ENCODE measurements at places on chromosomes 3 and 15. TPM values are rescaled to one million over a fixed set of nuclear protein-coding genes. Genes with fewer than 3 reads are reported as not detected.

Gene XCR1
- under 0.01 TPM for total RNA-seq

Gene ARHGAP31
- total RNA-seq: 3.5 TPM

Gene GPR156
- total RNA-seq: under 0.01 TPM

Gene TRANK1
- 20.3 TPM for total RNA-seq

Gene LSAMP
- total RNA-seq: 4.8 TPM

- H3K36me3 ChIP-seq: no peaks in the 10 kb centered on the region
- no peak for DNase-seq
- peaks cover 3% of the 10 kb centered on the region for H3K4me1 ChIP-seq
- no peak overlapping the region for H3K4me3 ChIP-seq
Measured at GRCh38 chr15:41011055-41011815, 58.0 kb downstream of the CHAC1 start.

GRCh38 chr15:41493902-41494189 is 172 bp downstream of the ITPKA start:
- H3K4me1 ChIP-seq: peaks cover 18% of the 10 kb centered on the region
- H3K27me3 ChIP-seq: no peaks in the 10 kb centered on the region
- H3K27ac ChIP-seq: no peak overlapping the region
- no peak overlapping the region for H3K4me3 ChIP-seq
- DNase-seq: no peak
- H3K36me3 ChIP-seq: no peaks in the 10 kb centered on the region

GRCh38 chr3:158483701-158484235 is 87.2 kb upstream of the MLF1 start:
- no peak overlapping the region for H3K4me3 ChIP-seq
- DNase-seq: no peak
- H3K4me1 ChIP-seq: no peaks in the 10 kb centered on the region
- H3K27ac ChIP-seq: no peak overlapping the region
- no peaks in the 10 kb centered on the region for H3K27me3 ChIP-seq

GRCh38 chr3:112496366-112497067 is 2.8 kb downstream of the BTLA start:
- H3K4me1 ChIP-seq: no peaks in the 10 kb centered on the region
- DNase-seq: no peak
- H3K4me3 ChIP-seq: no peak overlapping the region
- H3K36me3 ChIP-seq: no peaks in the 10 kb centered on the region

- peaks cover 4% of the 10 kb centered on the region for H3K36me3 ChIP-seq
- no peak overlapping the region for H3K27ac ChIP-seq
- H3K27me3 ChIP-seq: no peaks in the 10 kb centered on the region
- no peak overlapping the region for H3K4me3 ChIP-seq
Measured at GRCh38 chr3:47424434-47425382, 43.9 kb downstream of the PTPN23 start.

DNA sequence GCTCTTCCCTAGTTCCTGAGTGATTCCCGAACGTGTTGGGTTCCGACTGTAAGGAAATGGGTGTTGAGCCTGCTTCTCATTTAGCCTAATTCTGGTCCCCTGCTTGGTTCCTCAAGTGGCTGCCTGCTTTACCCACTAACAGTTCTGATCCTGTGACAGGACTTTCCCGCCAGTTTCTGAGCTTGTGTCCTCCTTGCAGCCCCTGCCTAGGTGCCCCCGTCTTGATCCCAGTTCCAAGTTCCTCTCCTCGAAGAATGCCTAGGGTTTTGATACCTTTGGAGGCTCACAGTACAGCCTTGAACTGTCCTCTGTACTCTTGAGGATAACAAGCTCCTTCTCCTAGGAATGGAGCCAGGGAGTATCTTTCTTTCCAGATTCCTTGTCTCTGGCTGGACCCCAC is 12.0 kb upstream of the RASGRF1 start:
- H3K27me3 ChIP-seq: no peaks in the 10 kb centered on the region
- DNase-seq: no peak
- H3K27ac ChIP-seq: no peak overlapping the region
- no peaks in the 10 kb centered on the region for H3K36me3 ChIP-seq

DNA sequence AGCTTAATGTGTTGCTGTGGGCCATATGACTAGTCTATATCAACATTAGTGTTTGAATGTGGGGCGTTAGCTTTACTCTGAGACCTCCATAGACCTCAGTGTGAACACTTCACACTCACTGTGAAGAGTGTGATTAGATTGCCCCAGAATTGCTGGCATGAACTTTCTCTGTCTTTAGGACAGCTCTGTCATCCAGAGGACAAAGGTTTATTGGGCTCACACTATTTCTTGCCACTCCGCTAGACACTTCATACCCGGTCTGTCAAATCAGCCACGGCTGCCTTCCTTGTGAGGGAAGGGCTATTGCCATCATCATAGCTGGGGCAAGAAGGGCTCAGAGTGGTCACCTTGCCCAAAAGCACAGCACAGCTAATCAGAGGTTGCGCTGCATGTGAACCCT is 316.8 kb upstream of the NR2E3 start:
- no peak overlapping the region for H3K4me3 ChIP-seq
- no peaks in the 10 kb centered on the region for H3K36me3 ChIP-seq
- DNase-seq: no peak
- peaks cover 6% of the 10 kb centered on the region for H3K4me1 ChIP-seq
- H3K27me3 ChIP-seq: no peaks in the 10 kb centered on the region

- H3K4me1 ChIP-seq: peaks cover 7% of the 10 kb centered on the region
- H3K27me3 ChIP-seq: no peaks in the 10 kb centered on the region
- H3K4me3 ChIP-seq: no peak overlapping the region
- no peaks in the 10 kb centered on the region for H3K36me3 ChIP-seq
- peak; percentile 9 for DNase-seq
Measured at GRCh38 chr3:61768284-61769037, 207.1 kb downstream of the PTPRG start.

GRCh38 chr3:185539934-185540333 is 12.5 kb downstream of the LIPH start:
- no peak for DNase-seq
- H3K36me3 ChIP-seq: no peaks in the 10 kb centered on the region
- H3K4me1 ChIP-seq: peaks cover 3% of the 10 kb centered on the region
- H3K27ac ChIP-seq: no peak overlapping the region

GRCh38 chr3:96755519-96755918 is 58.9 kb upstream of the EPHA6 start:
- no peak overlapping the region for H3K27ac ChIP-seq
- no peak for DNase-seq
- H3K27me3 ChIP-seq: no peaks in the 10 kb centered on the region
- no peak overlapping the region for H3K4me3 ChIP-seq
- H3K36me3 ChIP-seq: no peaks in the 10 kb centered on the region

- H3K27me3 ChIP-seq: no peaks in the 10 kb centered on the region
- no peak overlapping the region for H3K27ac ChIP-seq
- H3K4me3 ChIP-seq: no peak overlapping the region
- H3K36me3 ChIP-seq: no peaks in the 10 kb centered on the region
- DNase-seq: no peak
- no peaks in the 10 kb centered on the region for H3K4me1 ChIP-seq
Measured at GRCh38 chr3:10857235-10857634, 41.2 kb downstream of the SLC6A11 start.

GRCh38 chr3:7682822-7683229 is 818.8 kb upstream of the LMCD1 start:
- no peaks in the 10 kb centered on the region for H3K36me3 ChIP-seq
- H3K4me1 ChIP-seq: no peaks in the 10 kb centered on the region
- H3K27ac ChIP-seq: no peak overlapping the region
- H3K4me3 ChIP-seq: no peak overlapping the region
- DNase-seq: peak; percentile 97

GRCh38 chr3:112334691-112335433 is 1.9 kb downstream of the CD200 start:
- H3K27me3 ChIP-seq: peaks cover 7% of the 10 kb centered on the region
- DNase-seq: no peak
- H3K36me3 ChIP-seq: no peaks in the 10 kb centered on the region
- H3K4me1 ChIP-seq: no peaks in the 10 kb centered on the region

DNA sequence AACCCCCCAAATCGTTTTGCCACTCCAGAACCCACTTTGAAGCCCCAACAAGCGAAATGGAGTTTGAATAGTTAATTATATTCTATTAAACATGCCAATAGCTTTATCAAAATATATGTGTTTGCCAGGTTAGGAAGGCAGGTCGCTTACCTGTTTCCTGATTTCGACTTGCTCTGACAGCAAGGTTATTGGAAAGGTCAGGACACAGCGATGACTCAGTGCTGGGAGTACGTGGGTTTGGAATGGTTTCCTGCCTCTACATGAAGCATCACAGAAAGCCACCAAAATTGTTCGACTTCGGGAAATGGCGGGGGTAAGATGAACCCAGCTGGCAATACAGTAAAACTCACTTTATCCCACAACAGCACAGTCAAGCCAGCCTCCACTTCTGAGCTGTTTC is 135.6 kb upstream of the ABI3BP start:
- H3K4me1 ChIP-seq: no peaks in the 10 kb centered on the region
- no peaks in the 10 kb centered on the region for H3K36me3 ChIP-seq
- H3K27me3 ChIP-seq: no peaks in the 10 kb centered on the region
- peak; percentile 20 for DNase-seq

GRCh38 chr15:42078903-42079302 is 15.5 kb downstream of the PLA2G4D start:
- no peak overlapping the region for H3K4me3 ChIP-seq
- no peak overlapping the region for H3K27ac ChIP-seq
- peaks cover 12% of the 10 kb centered on the region for H3K27me3 ChIP-seq
- no peaks in the 10 kb centered on the region for H3K4me1 ChIP-seq
- H3K36me3 ChIP-seq: no peaks in the 10 kb centered on the region
- no peak for DNase-seq

DNA sequence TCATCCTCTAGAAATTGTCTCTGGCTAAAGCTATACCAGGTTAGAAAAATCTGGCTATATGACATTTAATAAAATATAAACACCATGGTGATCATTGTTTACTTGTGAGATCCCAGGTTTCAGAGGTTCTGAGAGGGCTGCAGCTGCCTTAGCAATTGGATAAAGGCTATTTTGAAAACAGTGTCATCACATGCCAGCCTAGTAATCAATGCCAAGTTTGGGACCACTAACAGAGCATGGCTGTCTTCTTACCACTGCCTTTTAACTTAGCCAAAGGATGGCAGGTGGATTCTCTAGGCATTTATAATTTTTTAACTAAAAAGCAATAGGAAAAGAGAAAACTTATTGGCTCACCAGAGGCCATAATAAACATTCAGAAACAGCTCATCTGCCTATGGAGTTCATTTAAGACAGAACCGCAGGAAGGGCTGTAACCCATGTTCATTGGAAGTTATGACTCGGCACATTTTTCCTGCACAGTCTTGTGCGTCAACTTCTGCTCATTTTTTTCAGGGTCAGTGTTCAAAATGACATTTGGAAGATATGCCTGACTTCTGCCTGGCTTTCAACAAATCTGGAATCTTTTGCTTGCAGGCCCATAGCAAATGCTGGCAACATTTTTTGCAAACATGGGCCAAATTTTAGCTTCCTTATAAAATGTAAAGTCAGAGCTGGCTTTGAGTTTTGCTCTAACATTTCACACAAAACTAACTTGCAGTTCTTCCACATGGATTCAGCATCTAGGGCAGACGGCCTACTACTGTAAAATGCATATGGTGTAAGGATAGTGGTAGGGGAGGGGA is 476.0 kb upstream of the TBL1XR1 start:
- H3K27ac ChIP-seq: peak overlapping the region; percentile 80
- no peaks in the 10 kb centered on the region for H3K36me3 ChIP-seq
- no peak overlapping the region for H3K4me3 ChIP-seq
- peaks cover 7% of the 10 kb centered on the region for H3K4me1 ChIP-seq
- DNase-seq: peak; percentile 95

- no peak for DNase-seq
- no peaks in the 10 kb centered on the region for H3K36me3 ChIP-seq
- H3K4me1 ChIP-seq: no peaks in the 10 kb centered on the region
- H3K27ac ChIP-seq: no peak overlapping the region
Measured at GRCh38 chr15:88335074-88335473, 78.5 kb upstream of the NTRK3 start.

- no peak overlapping the region for H3K27ac ChIP-seq
- H3K27me3 ChIP-seq: peaks cover 2% of the 10 kb centered on the region
- H3K4me1 ChIP-seq: no peaks in the 10 kb centered on the region
Measured at GRCh38 chr3:67018105-67018788, 20.1 kb downstream of the KBTBD8 start.

- no peak overlapping the region for H3K4me3 ChIP-seq
- no peaks in the 10 kb centered on the region for H3K27me3 ChIP-seq
- H3K4me1 ChIP-seq: peaks cover 8% of the 10 kb centered on the region
- peak; percentile 32 for DNase-seq
Measured at GRCh38 chr3:99544786-99545281, 93.6 kb upstream of the COL8A1 start.

DNA sequence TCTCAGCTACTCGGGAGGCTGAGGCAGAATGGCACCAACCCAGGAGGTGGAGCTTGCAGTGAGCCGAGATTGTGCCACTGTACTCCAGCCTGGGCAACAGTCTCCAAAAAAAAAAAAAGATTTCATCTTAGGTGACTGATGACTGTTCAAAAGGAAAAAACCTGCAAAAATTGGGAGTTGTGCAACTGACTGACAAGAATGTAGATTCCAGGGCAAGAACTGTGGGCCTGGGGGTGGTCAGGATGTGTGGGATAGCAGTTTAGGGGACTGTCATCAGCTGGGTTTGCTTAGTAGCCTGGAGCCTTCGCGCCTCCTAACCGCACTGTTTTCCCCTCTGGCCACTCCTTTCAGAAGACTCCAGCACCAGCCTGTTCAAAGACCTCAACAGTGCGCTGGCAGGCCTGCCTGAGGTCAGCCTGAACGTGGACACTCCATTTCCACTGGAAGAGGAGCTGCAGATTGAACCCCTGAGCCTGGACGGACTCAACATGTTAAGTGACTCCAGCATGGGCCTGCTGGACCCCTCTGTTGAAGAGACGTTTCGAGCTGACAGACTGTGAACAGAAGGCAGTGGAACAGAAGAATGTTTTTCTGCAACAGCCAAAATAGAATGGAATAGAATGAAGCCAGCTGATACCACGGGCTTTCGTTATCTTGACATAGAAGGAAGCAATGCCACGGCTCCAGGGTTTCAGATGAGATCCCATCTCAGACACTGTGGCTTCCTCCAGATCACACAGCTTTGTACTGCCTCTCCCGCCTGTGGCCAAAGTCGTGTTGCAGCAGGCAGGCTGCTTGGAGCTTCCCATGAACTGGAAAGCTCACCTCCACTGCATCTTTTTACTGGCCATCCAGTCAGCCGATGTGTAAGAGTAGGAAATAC is 75.3 kb upstream of the BLM start:
- H3K27me3 ChIP-seq: no peaks in the 10 kb centered on the region
- H3K4me3 ChIP-seq: no peak overlapping the region
- H3K27ac ChIP-seq: no peak overlapping the region
- H3K4me1 ChIP-seq: no peaks in the 10 kb centered on the region
